Stimulated activated CD4-positive, alpha-beta T cell treated with anti-CD3 and anti-CD28 coated beads, Interleukin-2, amount 100 ng/mL, for 24 hours (primary cell): ENCODE measurements at places on chromosomes 16 and 17.

GRCh38 chr17:29855686-29856085 is 74.3 kb downstream of the SSH2 start:
- DNase-seq = no peak

DNA sequence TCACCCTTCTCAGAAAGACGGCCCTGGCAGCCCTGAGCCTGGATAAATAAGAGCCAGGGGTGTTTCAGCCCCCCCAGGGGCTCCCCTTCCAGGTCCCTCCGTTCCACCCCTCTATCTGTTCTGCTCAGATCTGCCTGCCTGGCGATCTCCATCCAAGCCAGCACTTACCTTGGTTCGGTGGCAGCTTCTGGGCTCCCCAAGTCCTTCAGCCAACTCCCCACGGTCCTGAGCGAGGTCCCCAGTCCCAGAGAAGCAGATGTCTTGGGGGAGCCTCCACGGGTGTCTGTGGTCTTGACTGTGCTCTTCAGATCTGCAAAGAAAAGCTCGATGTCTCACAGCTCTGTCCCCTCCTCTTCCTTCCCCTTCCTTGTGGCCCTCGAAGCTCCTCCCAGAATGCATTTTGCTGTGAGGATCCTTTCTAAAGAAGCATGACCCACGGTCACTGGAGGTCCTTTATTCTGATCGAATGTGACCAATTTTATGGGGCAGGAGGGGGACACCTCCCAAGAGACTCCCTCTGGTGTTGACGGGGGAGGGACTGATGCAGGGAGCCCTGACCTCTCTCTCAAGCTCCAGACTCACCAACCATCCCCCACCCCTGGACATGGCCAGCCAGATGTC is at the start of gene PIK3R6:
Gene PIK3R6, minus strand, starts transcription at position 314 of the 621 bp plus-strand sequence. CDS start 17,880 bp downstream, outside the sequence.
- no peak for DNase-seq

DNA sequence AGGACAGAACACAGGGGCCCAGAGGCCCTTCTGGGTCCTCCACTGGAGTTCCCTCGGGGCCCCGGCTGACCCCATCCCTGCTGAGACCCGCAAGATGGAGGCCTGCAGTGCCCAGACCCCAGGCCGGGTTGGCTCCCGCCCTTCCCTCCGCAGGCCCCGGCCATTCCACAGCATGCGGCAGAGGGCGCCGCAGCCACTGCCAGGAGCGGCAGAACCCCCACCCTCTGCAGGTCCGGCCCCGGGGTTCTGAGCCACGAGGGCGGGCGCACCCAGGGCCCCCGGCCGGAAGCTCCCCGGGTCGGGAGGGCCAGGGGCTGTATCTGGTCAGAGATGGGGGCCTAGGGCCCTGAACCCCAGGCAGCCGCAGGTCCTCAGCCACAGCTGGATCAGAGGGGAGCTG is 2.4 kb upstream of the PERCC1 start:
- DNase-seq = peak; percentile 55

- no peak for DNase-seq
These were observed 11.7 kb downstream of the TUBB3 start for GRCh38 chr16:89934611-89935553.

- DNase-seq = no peak
These were observed 1470.1 kb upstream of the GOT2 start for GRCh38 chr16:60204181-60204580.

DNA sequence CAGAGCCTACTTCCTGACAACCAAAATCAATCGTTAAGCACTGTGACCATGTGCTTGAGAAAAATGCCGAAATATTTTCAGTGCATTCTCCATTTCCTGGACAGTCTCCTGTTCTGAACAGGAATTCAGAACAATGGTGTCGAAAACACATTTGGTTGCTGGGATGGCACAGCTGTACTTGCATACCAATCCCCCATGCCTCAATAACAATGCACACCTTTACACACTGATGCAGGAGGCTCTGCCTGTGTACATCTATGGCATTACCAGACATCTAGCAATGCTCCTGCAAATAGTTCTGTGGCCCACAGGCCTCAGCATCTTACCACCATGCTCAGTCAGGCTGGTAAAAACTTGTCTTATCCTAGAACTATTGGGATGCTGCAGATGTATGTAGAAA is 6.2 kb downstream of the CHTF8 start:
- DNase-seq = no peak

- DNase-seq = no peak
These were observed 121.5 kb downstream of the KATNIP start for GRCh38 chr16:27671410-27671809.

DNA sequence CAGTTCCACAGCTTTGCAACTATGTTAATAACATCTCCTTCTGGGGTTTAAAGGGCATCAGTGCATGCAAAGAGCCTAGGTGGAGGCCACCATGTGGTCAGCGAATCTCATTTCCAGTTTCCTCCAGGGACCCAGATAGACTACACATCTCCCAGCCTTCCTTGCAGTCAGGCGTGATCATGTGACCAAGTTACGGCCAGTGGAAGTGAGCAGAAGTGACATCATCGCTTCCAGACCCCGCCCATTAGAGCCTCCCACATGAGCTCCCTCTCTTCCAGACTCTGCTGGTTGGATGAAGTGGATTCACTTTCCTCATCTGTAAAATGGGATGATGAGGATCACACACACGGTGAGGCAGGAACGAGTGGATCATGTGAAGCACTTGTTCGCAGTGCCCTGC is 27.4 kb upstream of the KDM8 start:
- no peak for DNase-seq
